MG63 (cell line): ENCODE measurements at places on chromosomes 1 and 21. TPM values are rescaled to one million over a fixed set of nuclear protein-coding genes. Genes with fewer than 3 reads are reported as not detected.
A peak's percentile ranks its signal among the peaks of the same experiment; 100 is the strongest.

The ZNF436 gene
- 9.0 TPM in 2 replicates for total RNA-seq

GRCh38 chr1:119808491-119808890 lies 2.8 kb downstream of the REG4 start:
- DNase-seq: peak; percentile 30

DNA sequence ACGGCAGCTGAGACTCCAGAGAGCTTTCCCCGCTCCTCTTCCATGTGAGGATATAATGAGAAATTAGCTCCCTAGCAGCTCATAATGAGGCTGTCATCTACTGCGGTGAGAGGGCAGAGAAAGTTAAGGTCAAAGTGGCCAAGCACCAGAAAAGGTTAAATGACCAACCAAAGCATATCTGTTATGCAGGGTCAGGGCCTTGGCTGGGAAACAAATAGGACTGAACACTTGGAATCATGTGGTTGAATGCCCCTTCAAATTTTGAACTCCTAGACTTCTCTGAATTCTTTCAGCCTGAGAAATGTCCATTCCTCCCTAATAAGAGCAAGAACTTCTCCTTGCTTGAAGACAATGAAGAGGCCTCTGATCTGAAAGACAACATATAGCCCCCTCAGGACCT lies 115.9 kb downstream of the TM2D1 start:
- no peak for DNase-seq

DNA sequence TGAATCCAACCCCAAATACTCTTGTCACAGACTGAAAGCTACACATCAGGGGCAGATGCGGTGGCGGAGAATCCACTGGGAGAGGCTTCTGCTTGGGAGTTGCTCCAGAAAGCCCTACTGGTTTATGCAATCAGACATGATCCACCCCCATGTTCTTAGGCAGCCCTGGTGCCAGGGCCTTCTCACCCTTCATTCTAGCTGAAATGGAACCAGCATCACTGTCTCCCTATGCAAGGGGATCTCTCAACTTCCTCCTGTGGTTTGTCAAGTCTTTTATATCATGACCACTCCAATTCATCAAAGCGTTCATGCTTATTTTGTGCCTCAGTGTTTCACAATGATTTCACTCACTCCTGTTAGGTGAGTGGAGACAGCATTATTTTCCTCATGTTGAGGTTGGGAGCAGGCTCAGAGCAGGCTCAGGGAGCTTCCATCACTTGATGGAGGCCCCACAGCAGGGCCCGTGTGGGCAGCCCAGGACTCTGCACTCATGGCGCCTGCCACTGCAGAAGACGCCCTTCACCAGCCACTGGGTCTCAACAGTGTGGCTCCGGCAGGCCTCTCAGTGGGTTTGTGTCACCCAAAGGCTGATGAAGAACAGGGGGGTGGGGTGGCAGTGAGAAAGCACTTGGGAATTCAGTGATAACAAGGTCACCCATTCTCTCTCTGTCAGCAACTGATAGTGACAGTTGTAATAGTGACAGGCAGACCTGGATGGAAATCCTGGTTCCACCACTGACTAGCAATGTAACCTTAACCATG lies 67.1 kb downstream of the CD58 start:
- DNase-seq: no peak

GRCh38 chr1:232486454-232487207 lies 143.3 kb downstream of the SIPA1L2 start:
- peak; percentile 11 for DNase-seq
